SHP77 (cell line): ENCODE measurements at places on chromosomes 11 and 22.

DNA sequence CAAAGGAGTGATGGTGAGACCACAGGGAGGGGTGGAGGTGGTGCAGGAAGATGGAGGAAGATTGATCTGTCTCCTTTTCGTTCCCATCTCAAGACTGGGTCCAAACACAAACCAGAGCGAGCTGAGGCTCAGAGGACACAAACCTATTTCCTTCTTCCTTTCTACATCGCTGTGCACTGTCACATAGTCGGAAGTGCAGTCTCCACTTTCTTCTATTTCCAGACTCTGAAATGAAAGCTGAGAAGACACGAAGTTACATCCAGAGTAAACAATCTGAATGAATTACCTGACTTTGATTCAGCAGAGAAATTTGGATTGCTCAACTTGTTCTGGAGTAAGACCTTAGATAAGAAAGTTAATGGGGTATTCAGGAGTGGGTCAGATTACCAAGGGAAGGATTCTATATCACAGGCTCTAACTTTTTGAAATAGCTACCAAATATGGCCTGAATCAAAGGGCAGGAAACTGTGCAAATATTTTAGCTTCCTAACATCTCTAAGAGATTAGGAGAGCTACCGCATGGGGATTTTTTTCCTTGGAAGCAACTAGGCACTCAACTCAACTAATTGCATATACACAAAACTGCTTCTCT is 14.4 kb downstream of the OVCH2 start:
- no peak for DNase-seq

GRCh38 chr11:131186629-131187101 is 183.8 kb upstream of the NTM start:
- no peak for DNase-seq

- no peak for DNase-seq
Measured at GRCh38 chr11:69865707-69866106, 46.5 kb upstream of the FGF3 start.

- no peak for DNase-seq
Measured at GRCh38 chr11:121554552-121554951, 101.8 kb upstream of the SORL1-AS1 start.

DNA sequence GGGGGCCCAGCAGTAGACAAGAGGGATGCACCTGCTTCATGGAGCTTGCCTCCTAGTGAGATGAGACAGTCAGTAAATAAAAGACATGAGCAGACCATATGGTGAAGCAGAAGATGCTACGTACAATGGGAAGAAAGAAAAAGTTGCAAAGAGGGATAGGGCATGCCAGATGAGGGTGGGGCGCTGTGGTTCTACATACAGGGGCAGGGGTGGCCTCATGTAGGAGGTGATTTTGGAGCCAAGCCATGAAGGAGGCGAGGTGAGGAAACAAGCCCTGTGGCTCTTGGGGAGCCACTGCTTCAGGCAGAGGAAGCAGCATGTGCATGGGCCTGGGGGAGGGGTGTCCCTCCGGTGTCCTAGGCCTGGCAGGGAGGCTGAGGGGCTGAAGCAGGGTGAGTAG is 15.2 kb downstream of the NAT10 start:
- no peak for DNase-seq

DNA sequence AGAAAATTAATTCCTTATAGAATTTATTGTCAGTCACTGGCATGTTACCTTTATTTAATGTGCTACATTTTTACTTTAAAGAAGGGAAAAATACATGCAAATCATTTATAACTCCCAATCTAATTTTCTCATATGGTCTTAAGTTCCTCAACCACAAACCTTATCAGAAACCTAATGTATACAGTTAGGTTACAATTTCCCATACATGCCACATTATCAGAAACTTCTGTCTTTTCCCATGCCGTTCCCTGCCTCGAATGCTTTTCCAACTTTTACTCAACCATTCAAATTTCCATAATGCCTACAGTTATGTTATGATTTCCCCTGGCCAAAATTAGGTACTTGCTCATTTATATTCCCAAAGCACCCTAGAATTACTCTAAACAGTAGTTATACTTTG is 13.5 kb downstream of the RSF1 start:
- no peak for DNase-seq

GRCh38 chr11:45926001-45926401 is 3.5 kb downstream of the LARGE2 start:
- no peak for DNase-seq

DNA sequence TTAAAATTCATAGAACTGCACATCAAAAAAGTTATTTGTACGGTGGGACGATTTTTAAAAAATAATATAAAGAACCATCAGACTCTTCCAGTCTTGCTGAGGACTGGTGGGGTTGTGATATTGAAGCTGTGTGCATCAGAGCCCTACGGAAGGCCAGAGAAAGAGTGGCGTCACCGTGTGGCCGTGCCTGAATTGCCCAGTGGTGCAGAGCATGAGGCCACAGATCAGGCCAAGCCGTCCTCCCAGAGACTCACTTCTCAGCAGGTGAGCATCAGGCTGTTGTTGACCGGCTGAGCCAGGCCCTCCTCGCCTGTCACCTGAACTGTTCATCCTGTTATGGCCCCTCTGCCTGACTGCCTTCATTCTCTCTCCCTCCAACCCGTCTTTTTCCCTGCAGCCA is 1013.9 kb downstream of the TBC1D22A start:
- DNase-seq, result no peak

GRCh38 chr11:59754859-59755700 is at the start of gene STX3:
Gene STX3, plus strand, starts transcription at chr11:59755376. Its CDS starts 230 bp downstream, at chr11:59755606.
- DNase-seq, result peak; percentile 17

DNA sequence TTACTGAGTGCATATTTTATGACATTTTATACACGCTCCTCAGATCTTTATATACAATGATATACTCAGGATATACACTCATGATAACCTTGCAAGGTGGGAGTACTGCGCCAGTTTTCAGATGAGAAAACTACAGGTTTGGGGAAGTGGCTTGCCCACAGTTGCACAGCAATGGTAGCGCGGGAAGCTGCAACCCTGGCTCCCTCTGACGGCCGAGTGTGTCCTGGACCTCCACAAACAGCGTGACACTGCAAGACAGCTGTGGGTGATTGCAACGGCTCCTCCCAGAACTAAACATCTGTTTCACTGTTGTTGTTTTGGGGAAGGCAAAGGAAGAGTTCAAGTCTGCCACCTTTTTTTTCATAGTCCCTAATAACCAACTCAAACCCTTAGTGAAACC is 47.0 kb downstream of the PACSIN2 start:
- DNase-seq, result no peak

DNA sequence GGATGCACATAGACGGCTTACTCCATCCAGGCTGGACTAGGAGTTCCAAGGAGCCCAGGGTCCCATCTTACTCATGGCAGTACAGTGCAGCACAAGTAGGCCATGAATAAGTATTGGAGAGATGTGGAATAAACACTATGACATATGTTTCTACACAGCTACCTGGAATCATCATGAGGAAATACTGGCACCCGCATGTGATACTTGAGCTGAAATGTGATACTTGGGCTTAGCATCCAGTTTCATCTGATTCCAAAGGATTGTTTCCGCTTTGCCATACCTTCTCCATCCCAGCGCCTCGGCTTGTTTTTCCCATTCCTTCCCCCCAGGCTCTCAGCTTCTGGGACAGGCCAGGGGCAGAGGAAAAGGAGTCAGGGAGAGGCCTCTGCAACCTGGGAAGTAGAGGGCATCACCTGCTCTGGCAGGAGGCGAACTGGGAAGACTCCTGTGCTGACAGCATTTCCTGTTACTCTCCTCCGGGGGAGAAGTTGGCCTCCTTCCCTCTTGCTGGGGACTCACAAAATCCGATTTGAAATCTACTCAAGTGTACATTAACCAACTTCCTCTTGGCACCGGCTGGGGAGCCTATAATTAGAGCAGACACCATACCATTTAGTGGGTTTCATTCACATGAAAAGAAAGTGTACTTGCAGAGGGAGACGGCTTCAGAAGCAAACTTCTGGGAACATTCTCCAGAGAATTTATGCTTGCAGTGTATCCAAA is 187.8 kb downstream of the MIAT start:
- DNase-seq, result no peak

GRCh38 chr11:351411-351810 is 17.9 kb upstream of the B4GALNT4 start:
- no peak for DNase-seq

DNA sequence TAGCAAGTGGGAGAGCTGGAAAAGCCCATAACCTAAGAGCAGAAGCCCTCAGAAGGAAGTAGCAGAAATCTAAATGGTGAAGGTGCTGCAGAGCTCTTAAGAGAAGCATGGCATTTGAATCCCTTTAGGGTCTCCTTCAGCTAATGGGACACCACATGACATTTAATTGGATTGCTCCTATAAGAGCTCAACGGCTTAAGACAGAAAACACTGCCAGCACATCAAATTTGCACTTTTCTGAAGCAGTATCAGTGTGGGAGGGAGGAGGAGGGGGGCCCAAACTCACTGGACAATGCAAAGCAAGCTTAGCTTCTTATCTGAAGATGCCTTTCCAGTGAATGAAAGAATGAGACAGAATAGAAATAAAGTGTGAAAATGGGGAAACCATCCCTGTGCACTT is 287.9 kb upstream of the MTNR1B start:
- no peak for DNase-seq

- peak; percentile 43 for DNase-seq
Measured at GRCh38 chr11:66020618-66021357, 5.5 kb downstream of the CATSPER1 start.

GRCh38 chr11:73916435-73916834 is 34.4 kb upstream of the DNAJB13 start:
- DNase-seq, result no peak

- DNase-seq, result no peak
Measured at GRCh38 chr11:94132823-94133408, 4.3 kb downstream of the PANX1 start.

GRCh38 chr11:64203421-64204079 is 3.0 kb upstream of the FERMT3 start:
- DNase-seq, result no peak

DNA sequence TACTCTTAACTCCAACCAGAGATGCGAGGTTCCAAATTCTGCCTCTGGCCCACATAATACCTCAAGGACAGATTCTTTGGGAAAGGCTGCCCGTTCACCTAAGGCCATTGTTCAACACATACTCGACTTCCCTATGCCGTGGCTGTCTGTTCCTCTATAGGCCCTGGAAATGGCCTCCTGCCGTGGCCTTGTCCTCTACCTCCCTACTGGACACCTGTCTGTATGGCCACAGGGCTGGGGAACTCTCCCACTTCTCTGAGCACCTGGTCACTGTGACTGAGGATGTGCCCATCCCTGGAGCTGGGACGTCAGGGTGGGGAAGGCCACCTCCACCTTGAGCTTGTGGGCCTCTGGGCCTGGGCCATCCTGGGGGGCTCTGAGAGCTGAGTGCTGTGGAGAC is 340.5 kb upstream of the B3GAT1 start:
- no peak for DNase-seq

- no peak for DNase-seq
Measured at GRCh38 chr11:63793161-63793560, 20.1 kb upstream of the SPINDOC start.

DNA sequence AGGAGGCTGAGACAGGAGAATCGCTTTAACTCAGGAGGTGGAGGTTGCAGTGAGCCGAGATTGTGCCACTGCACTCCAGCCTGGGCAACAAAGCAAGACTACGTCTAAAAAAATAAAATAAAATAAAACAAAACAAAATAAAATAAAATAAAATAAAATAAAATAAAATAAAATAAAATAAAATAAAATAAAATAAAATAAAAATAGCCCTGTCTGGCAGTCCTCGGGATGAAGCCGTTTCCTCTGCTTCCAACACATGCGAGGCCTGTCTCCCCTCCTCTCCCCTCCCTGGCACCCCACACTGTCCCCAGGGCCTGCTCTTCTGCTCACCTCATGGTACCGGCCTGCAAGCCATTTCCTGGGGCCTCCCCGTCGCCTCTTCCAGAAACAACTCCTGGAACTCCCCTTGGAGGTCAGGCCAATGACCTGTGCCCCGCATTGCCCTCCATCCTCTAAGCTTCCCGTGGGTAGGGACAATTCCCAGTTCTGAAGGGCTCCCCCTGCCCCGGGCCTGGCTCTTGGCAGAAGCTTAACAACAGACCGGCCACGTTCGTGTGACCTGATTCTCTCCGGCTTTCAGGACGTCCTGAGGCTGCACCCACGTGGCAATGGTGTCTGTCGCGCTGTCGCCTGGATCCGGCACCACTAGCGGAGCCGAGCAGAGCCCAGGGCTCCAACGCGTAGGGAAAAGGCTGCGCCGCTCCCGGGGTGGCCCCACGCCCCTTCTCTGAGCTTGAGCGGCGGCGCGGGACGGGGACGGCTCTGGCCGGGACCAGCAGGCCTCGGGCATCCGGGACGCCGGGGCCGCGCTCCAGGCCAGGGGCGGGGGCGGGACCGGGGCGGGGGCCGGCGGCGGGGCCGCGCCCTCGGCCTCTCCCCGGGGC is 456 bp upstream of the PARVB start:
- no peak for DNase-seq

GRCh38 chr11:128714881-128715280 is 21.0 kb downstream of the FLI1 start:
- no peak for DNase-seq

DNA sequence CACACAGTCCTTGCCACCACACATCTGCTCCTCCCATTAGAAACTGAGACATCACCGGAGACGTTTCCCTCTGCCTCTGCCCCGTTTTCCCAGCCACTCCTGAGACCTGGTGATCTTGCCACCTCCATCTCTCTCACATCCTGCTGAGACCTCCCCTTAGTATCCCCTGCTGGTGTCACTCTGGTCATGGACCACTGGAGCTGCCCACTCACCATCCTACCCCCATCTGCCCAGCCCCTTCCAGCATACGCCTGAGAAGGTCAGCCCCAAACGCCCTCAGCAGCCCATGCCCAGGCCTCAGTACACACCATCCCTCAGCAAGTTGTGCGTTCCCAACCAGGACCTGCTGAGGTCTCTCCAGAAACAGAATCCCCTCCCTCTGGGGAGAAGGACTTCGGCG is 64.3 kb downstream of the SHANK2 start:
- no peak for DNase-seq

DNA sequence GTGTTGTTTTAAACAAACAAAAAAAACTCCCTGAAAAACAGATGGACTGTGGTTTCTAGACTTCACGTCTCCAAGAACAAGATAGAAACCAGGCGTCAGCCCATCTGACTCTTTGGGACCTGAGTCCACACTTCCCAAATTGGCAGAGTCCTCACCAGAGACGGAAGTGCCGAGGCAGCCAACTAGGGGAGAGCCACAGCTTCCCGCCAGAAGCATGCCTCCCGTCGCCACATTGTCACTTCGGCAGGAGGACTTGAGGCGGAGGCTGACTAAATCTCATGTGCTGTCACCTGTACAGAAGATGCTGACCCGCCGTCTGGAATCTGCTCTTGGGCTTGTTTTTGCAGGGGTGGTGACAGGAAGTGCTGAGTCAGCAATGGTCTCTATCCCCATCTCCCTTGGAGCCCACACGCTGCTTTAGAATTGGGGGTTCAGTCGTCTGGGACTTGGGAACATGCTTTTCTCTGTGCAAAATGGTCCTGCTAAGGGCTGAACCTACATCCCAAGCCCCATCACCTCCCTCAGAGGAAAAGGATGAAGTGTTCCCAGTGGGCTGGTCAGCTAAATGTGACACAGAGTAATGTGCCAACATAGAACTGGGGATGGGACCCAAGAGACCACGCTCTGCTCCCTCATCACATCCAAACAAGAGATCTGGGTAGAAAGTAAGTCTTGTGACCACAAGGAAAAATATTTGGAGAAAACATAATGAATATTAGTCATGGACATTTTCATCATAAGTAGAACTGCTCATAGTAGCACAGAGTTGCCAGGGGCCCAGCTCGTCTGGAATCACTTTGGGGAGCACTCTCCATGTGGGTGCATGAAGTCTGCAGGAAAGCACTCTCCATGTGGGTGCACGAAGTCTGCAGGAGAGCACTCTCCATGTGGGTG is 152.9 kb downstream of the SNX19 start:
- peak; percentile 75 for DNase-seq
